ENCODE measurements at places on chromosomes 11 and 22.

DNA sequence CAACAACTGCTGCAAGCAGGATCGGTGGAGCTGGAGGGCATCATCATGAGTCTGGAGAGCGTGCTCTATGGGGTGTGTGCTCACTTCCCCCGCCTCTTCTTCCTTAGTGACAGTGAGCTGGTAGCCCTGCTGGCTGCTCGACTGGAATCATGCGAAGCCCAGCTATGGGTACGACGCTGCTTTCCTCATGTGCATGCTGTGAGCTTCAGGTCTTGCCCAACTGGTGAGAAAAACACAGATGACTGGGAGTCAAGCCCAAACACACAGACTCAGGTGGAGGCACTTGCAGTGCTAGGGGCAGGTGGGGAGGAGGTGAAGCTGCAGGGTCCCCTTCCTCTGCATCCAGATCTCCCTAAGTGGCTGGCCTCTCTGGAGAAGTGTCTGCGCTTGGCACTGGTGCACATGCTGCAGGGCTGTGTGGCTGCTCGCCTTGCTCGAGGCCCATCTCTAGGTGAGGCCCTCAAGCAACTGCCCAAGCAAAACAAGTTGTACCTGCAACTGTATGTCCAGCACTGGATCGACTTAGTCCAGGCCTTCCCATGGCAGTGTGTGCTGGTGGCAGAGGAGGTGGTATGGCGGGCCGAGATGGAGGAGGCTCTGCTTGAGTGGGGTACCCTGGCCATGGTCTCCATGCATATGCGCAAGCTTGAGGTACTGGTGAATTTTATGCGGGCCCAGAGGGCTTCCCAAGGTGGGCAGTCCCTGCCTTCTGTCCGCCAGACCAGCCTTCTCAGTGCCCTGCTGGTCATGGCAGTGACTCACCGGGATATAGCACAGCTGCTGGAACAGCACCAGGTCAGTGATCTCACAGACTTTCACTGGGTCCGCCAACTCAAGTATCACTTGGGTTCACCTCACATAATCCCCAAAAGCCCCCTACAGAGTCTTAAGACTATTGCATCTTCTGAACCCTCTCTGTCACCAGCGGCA is 48.1 kb downstream of the DNHD1 start:
- no peak for DNase-seq

DNA sequence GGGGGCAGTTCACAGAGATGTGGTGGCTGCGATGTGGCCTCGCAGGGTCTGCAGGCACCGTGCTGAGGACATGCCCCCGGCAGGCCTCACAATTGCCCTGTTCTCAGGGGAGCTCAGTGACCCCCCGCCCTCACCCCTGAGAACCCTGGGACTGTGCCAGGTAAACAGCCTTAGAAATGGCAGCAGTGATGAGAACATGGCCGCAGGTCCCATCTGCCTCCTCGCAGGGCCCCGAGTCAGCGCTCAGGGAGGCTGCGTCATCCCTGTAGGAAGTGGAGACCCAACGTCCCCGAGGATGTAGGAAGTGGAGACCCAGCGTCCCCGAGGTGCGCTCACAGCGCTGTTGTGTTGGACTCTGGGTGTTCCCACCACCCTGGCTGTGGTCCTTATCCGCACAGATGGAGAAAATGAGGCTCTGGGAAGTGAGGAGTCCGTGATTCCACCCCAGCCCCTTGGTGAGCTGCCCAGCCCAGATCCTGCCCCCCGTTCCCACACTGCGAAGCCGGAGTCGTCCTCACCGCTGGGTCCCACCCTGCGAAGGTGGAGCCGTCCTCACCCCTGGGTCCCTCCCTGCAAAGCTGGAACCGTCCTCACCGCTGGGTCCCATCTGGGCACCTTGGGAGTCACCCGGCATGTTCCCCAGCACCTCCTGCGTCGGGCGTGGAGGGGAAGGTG is 1086.8 kb downstream of the BRD1 start:
- no peak for DNase-seq

GRCh38 chr11:98059488-98059887 is 961.3 kb upstream of the CNTN5 start:
- DNase-seq = no peak

DNA sequence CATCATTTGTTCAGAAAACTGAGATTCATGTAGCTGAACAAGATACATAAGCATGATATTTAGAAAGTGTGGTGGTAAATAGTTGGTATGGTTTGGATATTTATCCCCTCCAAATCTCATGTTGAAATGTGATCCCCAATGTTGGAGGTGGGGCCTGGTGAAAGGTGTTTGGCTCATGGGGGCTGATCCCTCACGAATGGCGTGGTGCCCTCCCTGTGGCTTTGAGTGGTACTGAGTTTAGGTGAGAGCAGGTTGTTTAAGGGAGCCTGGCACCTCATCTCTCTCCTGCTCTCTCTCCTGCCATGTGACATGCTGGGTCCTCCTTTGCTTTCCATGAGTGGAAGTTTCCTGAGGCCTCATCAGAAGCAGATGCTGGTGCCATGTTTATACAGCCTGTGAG is 48.1 kb downstream of the NXPE1 start:
- DNase-seq = no peak

GRCh38 chr11:18332302-18332701 is 9.9 kb downstream of the GTF2H1 start:
- DNase-seq = no peak

- DNase-seq = peak; percentile 49
Measured at GRCh38 chr11:61429346-61429690, 457 bp downstream of the CPSF7 start.

DNA sequence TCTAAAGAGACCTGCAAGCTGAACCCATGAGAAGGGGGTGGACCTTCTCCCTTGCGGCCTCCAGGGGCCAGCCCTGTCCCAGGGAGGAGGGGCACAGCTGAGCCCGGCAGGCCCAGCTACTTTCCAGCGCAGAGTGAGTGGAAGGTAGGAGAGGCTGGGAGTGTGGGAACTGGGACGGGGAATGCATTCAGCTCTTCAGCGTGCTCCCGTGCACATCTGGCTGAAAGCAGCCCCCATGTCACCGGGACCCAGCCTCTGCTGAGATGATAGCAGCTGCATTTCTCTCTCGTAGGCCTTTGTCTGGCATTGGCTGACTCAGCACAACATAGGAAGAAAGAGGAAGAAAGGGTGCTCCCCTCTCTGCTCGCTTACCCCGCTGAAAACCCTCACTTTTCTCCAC is 951.5 kb downstream of the TBC1D22A start:
- DNase-seq = no peak

DNA sequence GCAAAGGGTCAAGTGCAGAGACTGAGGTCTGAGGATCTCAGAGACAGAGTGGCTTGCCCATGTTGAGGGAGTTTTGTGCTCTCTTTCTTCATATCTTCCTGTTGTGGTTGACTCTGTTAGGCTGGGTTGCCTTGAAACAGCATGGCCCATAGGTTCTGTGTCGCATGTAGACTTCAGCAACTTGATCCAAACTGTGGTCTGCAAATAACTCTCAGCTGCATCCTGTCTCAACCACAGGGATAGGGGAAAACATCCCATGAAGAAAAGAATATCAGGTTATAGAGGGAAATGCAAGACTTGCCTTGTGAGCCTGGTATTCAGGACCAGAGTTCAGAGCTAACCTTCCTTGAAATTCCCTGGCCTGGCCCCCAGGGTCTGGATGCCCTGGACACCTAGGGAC is 69.4 kb downstream of the FLI1 start:
- no peak for DNase-seq

Measured in stimulated activated CD8-positive, alpha-beta memory T cell treated with anti-CD3 and anti-CD28 coated beads, Interleukin-7, amount 100 ng/mL, for 1 hour (primary cell).